NCI-H1436 treated with DMSO at 0.1 percent for 48 hours (cell line): ENCODE measurements at places on chromosomes 7 and 10.

- DNase-seq, result no peak
Observed at GRCh38 chr7:26860361-26860760, 4.0 kb downstream of the SKAP2 start.

GRCh38 chr7:23287612-23288011 is 11.5 kb upstream of the MALSU1 start:
- DNase-seq, result no peak

DNA sequence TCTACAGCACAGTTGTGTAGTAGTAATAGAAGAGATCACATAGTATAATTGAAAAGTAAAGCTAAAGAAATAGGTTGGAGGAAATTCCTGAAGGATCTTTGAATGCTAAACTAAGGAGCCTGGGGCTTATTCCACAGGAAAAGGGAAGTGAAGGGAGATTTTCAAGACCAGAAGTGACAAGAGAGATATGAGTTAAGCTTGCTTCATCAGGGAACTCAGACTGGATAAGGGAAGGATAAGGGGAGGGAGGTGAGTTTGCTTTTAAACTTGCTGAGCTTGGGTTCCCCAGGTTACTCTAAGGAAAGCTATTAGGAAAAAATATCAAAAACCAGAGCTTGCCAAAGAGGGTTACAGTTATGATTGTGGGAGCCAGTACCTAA is 182.4 kb downstream of the RAPGEF5 start:
- DNase-seq, result no peak

DNA sequence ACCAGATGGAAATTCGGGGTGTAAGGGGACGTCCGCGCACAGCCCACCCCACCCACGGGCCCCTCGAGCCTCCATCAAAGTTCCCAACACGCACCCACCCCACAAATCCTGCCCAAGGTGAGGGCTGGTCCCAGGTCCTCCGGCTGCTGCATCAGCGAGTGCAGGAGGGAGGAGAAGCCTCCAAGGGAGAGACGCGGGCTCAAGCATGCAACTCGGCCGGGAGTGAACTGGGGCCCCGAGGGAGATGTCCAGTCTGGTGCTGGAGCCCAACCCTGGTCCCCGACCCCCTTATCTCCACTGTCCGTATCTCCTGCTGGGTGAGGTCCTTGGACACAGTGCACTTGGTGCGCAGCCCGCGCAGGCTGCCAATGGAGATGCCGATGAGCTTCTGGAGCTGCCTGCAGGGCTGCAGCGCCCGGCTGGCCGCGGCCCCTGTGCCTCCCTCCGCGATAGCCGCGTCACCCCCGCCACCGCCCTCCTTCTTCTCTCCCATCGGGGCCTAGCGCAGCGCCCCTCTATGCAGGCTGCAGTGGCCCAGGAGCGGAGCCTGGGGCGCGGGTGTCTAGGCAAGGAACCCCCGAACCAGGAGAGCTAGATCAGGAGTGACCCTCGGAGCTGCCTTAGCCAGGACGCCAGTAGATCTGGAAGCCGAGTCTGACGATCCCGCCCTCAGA is 489.2 kb downstream of the ZNF33B start:
- no peak for DNase-seq

GRCh38 chr10:51867956-51868355 is 168.6 kb upstream of the CSTF2T start:
- no peak for DNase-seq

DNA sequence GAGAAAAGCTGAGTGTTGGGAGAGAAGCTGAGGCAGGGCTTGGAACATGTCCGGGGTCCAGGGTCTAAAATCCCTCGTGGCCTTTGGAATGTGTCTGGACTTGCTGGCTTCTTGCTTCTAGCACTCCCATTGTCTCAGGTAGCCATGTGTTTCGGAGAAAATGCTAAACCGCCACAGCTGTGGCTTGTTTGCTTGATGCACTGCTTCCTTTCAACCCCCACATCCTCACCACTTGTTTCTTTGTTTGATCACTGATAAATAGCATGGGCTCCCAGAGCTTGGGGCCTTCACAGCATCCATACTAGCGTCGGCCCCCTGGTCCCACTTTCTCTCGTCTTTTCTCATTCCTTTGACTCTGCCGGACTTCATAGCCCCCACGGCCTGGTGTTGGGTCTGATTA is 102.7 kb downstream of the ANKRD26 start:
- DNase-seq, result no peak
